ENCODE measurements at places on chromosomes 4 and X.

DNA sequence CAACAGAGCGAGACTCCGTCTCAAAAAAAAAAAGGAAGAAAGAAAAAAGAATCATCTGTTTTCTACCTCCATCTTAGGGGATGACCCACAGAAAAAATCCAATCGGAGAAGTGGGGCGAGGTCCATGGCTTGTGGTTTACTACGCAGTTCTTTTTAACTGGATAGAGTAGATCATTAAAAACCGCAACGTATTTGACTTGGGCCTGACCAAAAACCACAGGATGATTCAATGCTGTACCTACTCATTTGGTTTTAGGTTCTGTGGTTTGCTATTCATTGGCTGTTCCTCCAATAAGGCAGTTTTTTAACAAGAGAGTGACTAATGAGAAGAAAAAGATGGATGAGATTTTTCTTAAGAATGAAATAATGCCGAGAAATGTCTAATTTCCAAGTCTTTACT is 83.7 kb downstream of the FREM3 start:
- no peak for DNase-seq

DNA sequence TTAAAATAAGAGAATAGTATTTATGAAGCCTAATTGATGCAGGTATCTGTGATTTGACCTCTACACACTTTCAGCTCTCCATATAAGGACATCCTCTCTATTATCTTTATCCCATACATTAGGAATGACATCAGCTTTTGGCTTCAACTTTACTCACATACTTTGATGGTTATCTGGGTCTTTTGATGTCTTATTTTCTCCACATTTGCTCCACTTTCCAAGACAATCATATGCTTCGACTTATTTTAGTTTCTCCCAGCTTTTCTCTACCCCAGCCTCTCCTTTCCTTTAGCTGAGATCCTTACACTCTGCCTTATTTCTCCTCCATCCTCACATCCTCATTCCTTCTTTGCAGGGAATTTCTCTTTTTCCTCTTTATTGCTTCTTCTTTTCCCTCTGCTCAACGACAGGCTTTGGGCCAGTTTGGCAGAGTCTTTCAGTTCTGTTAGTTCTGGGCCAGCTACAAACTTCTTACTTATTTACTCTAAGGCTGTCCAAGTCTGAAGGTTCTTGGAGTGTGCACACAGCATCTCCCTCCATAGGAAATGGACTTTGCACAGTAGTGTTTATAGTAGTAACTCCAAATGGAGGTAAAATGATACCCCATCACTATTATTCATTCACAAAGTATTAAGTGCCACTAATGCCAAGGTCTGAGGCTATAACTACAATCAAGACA is 50.5 kb downstream of the SLC4A4 start:
- DNase-seq = no peak

DNA sequence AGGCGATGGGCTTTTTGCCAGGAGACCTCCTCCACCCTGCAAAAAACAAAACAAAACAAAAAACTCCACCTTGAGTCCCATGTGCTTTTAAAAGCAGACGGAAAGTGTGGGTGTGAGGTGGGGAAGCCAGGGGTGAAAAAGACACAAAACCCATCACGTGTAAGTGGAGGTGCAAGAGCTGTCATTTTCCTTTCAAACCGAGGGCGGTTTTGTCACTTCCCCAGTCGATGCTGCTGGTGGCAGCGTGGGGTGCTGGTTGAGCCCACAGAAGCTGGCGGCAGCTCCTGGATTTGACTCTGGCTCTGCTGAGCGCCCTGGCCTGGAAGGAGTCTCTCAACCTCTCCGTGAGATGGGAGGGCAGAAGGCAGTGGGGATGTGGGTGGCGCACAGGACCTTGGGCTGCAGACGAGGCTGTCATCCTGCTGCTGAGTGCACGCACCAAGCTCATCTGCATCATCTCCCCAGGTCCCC is 110.0 kb downstream of the PSAPL1 start:
- DNase-seq = peak; percentile 4

DNA sequence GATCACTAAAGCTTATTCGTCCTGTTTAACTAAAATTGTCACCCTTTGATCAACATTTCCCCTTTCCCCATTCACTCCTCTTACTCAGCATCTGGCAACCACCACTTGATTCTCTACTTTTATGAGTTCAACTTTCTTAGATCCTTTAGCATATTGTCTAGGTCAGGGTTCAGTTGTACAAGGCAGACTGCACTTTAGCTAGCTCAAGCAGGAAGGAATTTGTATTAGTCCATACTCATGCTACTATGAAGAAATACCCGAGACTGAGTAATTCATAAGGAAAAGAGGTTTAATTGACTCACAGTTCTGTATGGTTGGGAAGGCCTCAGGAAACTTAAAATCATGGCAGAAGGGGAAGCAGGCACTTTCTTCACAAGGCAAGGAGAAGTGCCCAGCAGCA is 44.3 kb downstream of the TASL start:
- no peak for DNase-seq

GRCh38 chr4:109016200-109016599 is 253.3 kb upstream of the ETNPPL start:
- no peak for DNase-seq

- DNase-seq = no peak
Measured at GRCh38 chr4:134798573-134798972, 597.0 kb upstream of the PABPC4L start.

- DNase-seq = no peak
Measured at GRCh38 chr4:6340446-6341015, 70.9 kb downstream of the WFS1 start.

- no peak for DNase-seq
Measured at GRCh38 chrX:134679221-134679620, 20.9 kb upstream of the PLAC1 start.

GRCh38 chr4:182089326-182089725 is 153.9 kb upstream of the TENM3 start:
- no peak for DNase-seq

DNA sequence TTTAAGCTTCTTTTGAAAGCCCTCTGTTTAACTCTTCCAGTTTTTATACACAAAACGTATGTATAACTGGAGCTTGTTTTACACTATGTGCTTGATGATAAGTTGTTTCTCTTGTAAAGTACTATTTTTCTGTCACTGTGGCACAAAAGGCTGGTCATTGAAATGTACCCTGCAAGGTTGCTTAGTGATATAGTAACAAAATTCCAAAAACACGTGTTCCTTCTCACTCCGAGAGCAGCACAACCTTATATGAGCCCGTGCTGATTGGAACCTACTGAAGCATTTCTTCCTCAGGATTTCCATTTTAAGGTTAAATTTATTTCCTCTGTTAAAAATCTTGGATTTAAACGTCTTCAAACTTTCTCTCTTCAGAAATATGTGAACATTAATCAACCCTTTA is 772.9 kb upstream of the TENM3 start:
- DNase-seq = no peak

DNA sequence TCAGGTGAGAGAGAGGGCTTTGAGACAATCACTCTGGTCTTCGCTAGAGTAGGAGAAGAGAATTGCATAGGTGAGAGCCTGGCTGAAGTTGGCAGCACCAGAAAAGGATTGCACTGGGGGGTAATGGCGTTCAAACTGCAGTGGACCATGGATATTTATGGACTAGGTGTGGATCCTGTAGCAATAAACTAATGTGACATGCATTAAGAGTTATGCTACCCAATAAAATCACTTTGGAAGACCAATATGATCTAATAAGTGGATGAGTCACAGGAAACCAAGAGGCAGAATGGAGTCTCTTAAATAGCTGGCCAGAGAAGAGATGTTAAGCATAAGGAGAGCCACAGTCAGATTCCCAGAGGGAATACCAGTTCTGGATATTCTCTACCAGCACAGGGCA is 259.8 kb downstream of the FBXO8 start:
- no peak for DNase-seq

DNA sequence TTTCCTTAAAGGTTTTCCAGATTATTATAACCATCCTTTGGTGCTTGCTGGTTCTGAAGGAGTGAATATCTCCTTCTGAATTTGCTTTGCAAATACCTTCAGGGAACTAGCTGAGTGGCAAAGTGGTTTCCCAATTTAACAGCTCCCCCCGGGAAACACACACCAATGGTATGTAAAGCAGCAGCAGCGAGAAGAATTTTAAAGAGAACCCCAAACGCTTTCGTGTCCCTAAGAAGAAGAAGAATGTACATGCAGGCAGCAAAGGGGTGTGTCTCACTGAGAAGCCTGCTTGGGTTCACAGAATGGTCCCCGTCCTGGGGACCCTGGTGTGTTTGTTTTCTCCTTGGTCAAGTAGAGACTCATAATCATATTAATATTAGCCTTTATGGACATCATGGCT is 4.2 kb upstream of the AKAP17A start:
- no peak for DNase-seq

DNA sequence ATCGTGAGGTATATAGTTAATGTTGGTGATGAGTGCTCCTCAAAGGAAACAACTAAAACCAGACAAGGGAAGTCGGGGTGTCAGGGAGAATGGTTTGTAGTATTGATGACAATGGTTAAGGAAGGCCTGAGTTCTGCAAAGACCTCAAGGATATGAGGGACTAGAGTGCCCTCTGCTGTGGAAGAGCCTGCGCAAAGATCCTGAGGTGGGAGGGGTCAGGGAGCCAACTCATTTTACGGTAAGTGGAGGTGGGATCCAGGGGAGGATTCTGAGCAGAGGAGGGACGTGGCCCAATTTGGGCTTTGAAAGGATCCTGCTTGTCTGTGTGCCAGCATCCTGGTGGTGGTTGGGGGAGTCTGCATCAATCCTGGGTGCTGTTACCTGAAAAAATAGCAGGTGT is 11.3 kb downstream of the UBA1 start:
- DNase-seq = no peak

GRCh38 chr4:1945124-1945895 is 63.5 kb downstream of the NELFA start:
- DNase-seq = no peak

GRCh38 chrX:47814851-47815250 is 21.9 kb upstream of the ZNF81 start:
- no peak for DNase-seq

DNA sequence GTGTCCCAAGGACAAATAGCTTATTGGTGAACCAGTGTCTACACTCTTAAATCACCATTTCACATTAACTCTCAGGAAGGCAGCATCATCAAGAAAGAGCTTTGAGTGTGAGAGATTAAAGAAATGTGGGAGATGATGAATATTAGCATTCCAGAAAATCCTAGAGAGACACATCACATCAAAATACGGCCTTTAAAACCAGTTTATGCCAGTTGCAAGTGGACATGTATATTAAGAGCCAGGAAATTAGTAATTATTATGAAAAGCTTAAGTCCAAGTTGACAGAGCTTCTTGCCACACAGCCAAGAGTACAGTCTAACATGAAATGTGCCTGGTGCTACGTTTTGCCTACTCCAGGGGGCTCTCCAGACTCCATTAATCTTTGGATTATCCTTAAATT is 503.0 kb upstream of the BOD1L1 start:
- no peak for DNase-seq

DNA sequence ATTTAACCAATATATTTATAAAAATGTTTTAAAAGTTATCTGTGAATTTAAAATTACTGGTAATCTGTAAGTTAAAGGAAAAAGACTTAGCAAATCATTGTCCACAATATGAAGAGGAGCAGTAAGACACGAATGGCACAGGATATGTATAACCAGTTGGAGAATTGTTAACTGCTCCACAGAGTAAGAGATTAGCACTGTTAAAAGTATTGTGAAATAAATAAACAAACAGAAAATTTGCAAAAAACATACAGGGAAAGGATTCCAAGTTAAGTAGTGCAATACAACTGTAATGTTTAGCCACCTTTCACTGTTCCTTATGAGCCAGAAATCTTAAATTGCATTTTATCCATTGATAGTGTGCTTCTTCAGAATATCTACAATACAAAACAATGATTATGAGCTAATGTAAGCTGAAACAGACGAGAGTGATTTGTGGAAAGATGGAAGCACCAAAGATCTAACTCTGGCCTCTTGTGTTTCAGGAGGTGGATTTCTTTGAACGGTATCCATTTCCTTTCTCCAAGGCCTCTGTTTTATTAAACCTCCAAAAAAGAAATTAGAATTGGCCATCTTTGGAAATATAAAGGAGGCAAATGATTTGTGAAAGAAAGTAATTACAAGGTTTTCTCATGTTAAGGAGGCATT is 188.4 kb downstream of the UNC5C start:
- DNase-seq = no peak

- DNase-seq = no peak
Measured at GRCh38 chrX:44319550-44319949, 23.9 kb downstream of the EFHC2 start.

GRCh38 chrX:48974033-48974432 is 2.4 kb upstream of the KCND1 start:
- DNase-seq = no peak

- DNase-seq = no peak
Measured at GRCh38 chr4:38154252-38154651, 194.1 kb downstream of the PTTG2 start.

DNA sequence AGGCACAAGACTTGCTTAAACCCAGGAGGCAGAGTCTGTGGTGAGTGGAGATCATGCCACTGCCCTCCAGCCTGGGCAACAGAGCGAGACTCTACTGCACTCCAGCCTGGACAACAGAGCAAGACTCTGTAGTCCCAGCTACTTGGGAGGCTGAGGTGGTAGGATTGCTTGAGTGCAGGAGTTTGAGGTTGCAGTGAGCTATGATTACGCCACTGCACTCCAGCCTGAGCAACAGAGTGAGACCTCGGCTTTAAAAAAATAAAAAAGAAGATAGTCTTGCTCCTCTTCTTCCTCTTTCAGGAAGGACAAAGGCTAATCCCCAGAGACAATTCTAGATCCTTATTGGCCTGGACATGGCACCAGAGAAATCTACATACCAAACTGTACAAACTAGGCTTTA is 5.7 kb upstream of the PPEF2 start:
- no peak for DNase-seq

GRCh38 chr4:3355266-3355748 is 62.5 kb downstream of the RGS12 start:
- DNase-seq = no peak

DNA sequence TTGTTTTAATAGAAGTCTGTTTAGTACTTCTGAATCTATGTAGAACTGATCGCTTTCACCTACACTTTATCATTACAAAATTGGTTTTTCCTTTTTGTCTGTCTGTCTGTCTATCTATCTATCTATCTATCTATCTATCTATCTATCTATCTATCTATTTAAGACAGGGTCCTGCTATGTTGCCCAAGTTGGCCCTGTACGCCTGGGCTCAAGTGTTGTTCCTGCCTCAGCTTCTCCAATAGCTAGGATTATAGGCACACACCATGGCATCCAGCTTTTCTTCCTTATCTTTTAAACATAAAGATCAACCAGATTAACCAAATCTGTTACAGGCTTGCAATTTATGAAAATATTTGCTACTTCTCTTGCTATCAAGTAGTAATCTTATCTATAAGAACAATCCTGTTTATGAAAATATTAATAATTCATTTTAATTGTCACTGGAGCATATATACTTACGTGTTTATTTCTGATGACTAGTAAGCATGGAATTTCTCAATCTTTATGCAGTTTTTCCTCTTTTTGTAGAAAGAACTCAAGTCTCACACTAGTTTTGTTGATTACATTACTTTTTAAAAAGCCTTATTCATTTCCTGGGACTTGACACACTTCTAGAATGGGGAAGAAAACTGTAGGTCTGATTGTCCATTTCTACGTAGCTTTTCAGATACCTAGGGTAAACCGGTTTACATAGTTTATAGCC is 24.5 kb downstream of the KIAA0232 start:
- no peak for DNase-seq
